HuH-7 (cell line): ENCODE measurements at places on chromosomes 7 and 10.
A peak's percentile ranks its signal among the peaks of the same experiment; 100 is the strongest.

DNA sequence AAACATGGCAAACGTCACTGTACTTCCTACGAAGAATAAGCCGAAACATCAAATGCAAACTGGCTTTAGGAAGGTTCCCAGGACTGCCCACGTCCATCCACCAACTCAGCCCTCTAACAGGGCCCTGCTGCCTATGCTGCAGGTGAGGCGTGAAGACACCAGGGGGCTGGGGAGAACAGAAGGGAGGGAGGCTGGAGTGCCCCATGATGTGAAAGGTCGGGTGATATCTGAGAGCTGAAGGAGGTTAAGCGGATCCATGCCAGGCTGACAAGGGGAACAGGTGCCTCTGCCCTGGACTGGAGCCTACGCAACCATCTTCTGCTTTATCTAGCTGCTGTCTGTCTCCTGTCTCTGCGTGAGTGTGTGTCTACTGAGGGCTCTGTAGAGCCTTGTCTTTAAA, 40.2 kb upstream of the ATP6V0A4 start:
- DNase-seq: no peak

DNA sequence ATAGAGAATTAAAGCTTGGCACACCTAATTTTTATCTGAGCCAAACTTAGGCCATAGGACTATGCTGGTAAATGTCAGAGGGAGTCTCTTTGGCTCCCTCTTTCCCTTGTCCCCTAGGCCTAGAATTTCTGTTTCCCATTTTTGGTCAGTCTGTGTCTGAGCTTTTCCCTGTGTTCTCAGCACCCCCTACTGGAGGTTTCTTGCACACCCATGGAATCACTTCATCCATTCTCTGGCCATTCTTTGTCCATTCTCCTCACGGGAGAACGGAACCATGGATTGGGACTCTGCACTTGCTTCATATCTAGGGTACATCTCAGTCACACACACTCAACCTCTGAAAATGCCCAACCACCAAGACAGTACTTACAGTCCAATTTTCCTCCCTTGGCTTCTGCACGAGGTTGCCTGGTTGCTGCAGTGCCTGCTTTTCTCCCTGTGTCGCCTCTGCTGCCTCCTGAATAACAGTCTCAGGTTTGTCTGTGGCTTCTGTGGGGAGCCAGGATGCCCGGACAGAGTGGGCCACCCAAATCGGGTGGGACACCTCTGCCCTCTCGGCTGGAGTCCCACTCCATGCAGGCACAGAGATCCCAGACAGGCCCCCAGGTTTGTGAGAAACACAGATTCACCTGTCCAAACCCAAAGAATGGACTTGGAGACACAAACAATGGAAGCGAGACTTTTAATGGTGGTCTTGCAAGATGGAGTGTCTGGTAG, 35.1 kb upstream of the DNAH11 start:
- DNase-seq: peak; percentile 17

DNA sequence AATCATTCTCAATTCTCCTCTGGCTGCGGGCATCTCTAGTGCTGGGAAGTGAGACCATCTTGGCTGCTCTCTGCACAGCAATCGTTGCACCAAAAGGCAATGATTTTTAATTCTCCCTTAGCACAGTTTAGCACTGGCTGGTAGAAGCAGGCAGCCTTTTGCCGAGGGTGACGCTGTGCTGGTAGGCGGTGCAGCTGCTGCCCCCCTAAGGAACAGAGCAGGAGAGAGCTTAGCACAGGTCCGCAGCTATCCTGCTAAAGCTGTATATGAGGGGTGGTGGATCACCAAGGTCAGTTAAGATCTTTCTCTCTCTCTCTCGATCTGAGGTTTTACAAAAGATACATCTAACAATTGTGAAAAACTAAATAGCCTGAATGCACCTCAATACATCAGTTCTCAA, 390.1 kb downstream of the GATA3 start:
- DNase-seq: peak; percentile 32

- DNase-seq: no peak
Measured at GRCh38 chr10:60960913-60961312, 16.9 kb upstream of the RHOBTB1 start.
